ENCODE measurements at places on chromosomes 12 and 14.

GRCh38 chr12:31405021-31405420 is 79.1 kb upstream of the SINHCAF start:
- no peak for DNase-seq

DNA sequence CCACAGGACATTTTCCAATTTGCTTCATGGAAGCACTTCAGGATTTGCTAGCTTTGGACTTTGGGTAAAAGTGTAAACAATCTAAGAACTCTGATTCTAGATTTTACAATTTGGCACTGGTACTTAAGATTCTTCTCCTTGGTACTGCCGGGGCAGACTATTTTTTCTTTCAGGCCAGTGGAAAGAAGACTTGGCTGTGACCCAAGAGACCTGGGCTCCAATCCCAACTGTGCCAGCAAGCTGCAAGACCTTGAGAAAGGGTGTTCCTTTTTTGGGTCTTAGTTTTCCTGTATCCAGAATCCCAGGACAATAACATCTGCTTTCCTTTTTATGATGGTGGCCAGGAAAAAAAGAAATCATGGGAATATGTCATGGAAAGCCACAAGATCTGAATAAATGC is 148.1 kb upstream of the CRY1 start:
- no peak for DNase-seq

DNA sequence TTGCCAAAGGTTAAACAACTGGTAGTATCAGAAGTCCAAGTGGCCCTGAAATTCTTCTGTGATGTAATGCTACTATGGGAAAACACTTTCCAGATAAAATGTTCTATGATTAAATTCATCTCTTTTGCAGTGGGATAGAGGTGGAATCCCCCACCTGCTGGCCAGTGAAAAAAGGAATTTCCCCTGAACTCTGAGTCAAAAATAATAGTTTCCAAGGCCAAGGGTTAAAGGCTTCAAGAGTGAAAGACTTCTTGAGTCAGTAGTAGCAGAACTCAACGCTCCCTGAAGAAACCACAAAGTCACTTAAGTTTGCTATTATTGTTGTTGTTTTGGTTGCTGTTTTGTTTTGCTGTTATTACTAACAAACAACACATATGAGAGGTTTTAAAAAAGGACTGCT is 330.8 kb downstream of the SOX5 start:
- no peak for DNase-seq

GRCh38 chr12:24404086-24404815 is 454.8 kb upstream of the SOX5 start:
- no peak for DNase-seq

DNA sequence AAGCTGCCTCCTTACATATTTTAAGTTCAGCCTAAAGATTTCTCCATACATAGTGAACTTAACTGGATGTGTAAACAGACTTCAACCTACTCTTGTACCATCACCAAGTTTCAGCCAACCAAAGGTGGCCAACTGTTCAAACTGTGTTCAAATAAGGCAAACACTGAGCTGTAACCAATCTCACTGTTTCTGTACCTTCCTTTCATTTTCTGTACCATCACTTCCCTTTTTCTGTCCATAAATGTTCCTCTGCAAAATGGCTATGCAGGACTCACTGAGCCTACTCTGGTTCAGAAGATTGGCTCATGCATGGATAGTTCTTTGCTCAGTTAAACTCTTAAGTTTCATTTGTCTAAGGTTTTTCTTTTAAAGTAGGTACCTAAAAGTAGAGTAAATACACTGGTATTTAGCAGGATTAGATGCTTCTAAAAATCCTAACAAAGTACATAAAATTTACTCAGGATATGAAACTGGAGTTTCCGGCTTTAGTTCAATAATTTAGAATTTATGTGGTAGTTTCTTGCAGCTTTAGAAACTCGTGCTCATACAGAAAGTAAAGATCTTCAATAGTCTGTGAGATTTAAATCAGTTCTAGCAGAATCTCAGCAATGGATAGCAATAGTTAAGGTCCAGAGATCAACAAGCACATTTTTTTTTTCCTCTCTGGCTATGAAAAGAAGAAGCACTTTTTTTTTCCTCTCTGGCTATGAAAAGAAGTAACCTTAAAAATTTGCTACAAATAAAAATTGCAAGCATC is 282.0 kb upstream of the PPFIA2 start:
- DNase-seq: no peak

GRCh38 chr12:87305481-87305880 is 723.7 kb downstream of the C12orf50 start:
- DNase-seq: no peak

DNA sequence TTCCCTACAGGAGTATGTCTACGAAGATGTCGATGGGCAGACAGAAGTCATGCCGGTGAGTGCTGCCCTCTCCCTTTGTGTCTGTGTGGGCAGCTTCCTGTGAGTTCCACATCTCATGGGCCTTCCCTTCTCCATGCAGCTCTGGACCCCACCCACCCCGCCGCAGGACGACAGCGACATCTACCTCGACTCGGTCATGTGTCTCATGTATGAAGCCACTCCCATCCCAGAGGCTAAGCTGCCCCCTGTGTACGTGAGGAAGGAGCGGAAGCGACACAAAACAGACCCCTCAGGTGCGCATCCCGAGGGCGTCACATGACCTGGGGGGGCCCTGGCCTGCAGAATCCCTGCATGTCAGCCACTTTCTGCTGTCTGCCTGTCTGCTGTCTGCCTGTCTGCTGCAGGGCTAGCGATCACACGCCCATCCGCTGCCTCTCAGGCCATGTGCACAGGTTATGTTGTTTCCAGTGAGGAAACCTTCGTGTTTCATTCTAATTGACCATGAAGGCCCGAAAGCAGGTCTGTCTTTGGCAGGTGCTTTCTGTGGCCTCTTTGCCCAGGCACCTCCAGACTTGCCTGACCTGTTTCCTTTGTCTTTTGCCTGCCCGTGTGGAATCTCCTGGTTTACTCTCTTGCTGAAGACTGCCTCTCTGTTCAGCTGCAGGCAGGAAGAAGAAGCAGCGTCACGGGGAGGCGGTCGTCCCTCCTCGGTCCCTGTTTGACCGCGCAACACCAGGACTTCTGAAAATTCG is 95.1 kb downstream of the EP400 start:
- no peak for DNase-seq

- no peak for DNase-seq
Measured at GRCh38 chr14:50523271-50524041, 8.9 kb downstream of the MAP4K5 start.

- no peak for DNase-seq
Measured at GRCh38 chr12:71063087-71063486, 94.7 kb downstream of the TSPAN8 start.

DNA sequence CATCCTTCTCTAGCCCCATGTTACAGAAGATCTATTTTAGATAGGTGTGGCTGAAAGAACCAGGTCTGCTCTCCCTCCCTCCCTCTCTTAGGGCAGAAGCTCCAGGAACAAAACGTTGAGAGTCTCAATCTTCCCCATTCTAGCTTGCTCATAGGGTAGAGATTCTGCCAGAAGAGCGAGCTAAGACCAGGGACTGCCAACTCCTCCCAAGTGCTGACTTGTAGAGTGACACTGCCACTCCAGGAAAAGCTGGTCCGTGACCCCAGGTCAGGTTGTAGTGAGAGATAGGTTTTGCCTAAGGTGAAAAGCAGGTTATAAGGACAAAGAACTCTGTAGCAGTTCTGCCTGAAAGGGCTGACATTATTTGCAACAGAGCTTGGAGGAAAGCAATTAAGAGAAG is 73.4 kb downstream of the INSM2 start:
- DNase-seq: no peak

- DNase-seq: no peak
Measured at GRCh38 chr12:12474471-12474928, 88.2 kb downstream of the DUSP16 start.

DNA sequence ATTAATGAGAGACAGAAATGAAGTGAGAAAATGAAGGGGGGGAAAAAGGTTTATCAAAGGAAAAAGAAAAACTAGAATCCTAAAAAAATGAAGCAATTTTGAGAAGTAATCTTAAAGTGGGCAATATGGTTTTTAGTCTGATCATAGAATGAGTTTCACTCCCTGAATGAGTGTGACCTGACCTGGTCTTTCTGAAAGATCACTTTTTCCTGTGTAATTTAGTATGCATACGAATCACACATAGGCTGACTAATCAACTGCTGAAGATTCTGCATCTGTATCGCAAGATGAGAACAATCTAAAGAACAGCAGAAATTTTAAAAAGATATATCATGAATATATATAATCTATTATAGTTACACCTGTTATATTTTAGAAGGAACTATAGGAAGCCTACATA is 11.3 kb downstream of the GNPTAB start:
- no peak for DNase-seq

DNA sequence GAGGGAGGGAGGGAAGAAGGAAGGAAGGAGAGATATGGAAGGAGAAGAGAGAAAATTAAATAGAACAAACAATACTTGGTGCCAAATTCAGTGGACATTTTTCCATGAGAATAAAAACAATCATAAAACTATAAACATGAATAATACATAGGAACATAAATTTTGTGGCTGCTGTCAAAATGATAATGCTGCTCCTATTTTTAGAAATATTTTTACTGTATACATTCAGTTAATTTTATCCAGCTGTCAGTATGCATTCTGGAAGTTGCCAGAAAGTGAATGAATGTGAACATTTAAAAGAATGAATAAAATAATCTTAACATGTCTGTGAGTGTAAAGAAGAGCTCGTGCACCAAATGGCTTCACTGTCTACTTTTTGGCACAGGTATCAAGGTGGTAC is 13.9 kb upstream of the PCED1B start:
- no peak for DNase-seq

- no peak for DNase-seq
Measured at GRCh38 chr14:85695300-85695699, 165.4 kb downstream of the FLRT2 start.

DNA sequence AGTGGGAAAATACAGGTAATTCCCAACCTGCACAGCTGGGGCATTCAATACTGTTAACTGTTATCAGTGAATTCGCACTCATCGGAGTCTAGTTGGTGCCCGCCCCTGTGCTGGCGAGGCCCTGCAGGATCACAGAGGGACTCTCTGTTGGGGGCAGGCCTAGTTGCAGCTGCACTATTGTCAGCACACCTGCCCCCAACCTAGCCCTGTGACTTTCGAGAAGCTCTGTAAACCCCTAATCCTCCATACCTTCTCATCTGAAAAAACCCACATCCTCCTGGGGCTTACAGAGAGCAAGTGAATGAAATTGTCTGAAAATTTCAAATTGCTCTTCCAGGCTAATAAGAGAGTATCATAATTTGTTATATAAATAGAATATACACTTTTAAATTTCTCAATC is 132.2 kb upstream of the NUDT4 start:
- DNase-seq: no peak

DNA sequence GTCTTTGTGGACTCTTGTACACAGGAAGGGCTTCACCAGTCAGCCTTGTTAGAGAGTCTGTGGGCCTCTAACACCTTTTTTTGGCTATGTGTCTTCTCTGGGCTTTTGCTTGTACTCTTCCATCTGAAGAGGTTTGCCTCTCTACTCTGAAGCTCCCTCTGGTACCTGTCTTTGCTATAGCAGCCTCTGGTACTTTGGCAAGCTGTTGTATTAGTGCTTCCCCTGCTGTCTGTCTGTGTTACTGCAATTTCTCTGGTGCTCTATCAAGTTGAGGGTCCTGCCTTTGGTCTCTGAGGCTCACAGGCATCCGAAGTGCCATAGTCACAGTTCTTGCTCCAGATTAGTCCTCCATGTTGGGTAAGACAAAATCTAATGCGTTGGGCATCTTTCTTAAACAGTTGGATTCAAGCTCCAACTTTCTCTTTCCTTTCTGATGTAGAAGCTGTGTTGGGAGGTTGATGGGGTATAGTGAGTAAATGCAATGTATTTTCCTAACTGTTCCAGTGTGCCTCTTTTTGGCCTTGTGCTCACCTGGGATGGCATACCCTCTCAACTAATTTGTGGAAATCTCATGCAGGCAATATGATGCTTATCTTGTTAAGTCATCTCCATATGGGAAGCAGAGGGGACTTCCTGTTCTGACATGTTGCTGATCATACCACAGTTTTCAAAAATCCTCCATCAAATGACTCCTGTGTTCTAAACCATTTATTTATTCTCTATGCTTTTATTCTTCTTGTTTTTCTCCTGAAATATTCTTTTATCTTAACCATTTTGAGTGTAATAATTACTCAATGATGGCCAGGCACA is 88.8 kb downstream of the ATF7IP start:
- no peak for DNase-seq

GRCh38 chr12:76984566-76984965 is 80.8 kb downstream of the E2F7 start:
- no peak for DNase-seq

DNA sequence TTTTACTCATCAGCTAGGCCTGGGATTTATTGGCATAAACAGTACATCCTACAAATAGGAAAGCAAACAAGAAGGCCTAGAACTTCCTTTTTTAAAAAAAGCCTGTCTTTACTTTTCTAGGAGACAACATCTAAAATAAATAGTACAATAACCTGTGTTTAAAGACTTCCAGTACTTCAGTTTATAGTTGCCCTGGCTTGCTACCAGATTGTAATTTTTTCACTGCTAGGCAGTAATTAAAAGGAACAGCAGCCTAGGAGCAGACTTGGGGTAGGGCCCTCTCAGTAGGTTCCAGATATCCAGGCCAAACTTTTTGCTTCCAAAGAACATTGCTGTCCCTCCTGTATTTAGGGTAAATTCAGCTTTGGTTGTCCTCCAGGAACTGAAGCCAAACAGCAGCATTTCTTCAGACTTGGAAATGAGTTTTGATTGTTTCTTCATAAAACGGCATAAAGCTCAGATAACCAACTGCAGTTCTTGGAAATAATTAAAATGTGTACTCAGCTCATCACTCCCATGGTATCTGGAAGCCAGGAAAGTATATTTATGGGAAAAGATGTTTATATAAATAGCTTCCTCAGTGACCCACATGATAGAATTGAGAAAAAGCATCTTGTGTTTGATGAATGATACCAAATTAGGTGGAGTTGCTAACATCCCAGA is 61.7 kb downstream of the PPP1R36 start:
- DNase-seq: no peak

GRCh38 chr14:91369628-91370445 is 47.8 kb downstream of the CCDC88C start:
- DNase-seq: peak; percentile 38

GRCh38 chr14:94354638-94355185 is 31.6 kb upstream of the SERPINA6 start:
- DNase-seq: no peak

DNA sequence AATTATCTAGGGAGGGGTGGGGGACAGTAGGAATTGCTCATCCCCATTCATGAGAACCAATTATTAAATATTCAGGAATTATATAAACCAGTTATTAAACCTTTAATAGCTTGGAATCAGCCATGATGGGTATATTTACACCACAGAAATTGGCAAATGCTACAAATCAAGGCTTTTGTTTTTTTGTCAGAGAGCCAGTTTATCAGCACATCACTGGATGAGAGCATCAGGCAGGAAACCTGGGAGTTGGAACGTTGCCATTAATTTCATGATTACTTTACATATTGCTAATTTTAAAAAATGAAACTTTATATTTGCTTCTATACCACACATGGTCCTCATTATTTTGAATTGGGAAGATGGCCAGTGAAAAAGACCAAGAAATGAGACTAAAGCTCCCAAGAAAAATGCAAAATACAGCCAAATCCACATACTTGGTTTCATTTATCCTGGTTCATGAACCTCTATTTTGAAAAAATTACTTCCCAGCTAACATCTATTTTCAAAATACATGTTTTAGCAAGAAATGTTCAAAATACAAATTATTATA is 48.4 kb downstream of the ATL1 start:
- no peak for DNase-seq

Measured in anterior cingulate cortex (tissue), 58 donors.